Spinal cord (tissue), 10 donors: ENCODE measurements at places on chromosomes 3 and 15. TPM values are rescaled to one million over a fixed set of nuclear protein-coding genes. Genes with fewer than 3 reads are reported as not detected.

GRCh38 chr15:33894193-33894592, 74.1 kb upstream of the CHRM5 start:
- H3K4me1 ChIP-seq, result peaks cover 4% of the 10 kb centered on the region
- no peaks in the 10 kb centered on the region for H3K36me3 ChIP-seq
- no peak overlapping the region for H3K27ac ChIP-seq
- H3K27me3 ChIP-seq, result no peaks in the 10 kb centered on the region

DNA sequence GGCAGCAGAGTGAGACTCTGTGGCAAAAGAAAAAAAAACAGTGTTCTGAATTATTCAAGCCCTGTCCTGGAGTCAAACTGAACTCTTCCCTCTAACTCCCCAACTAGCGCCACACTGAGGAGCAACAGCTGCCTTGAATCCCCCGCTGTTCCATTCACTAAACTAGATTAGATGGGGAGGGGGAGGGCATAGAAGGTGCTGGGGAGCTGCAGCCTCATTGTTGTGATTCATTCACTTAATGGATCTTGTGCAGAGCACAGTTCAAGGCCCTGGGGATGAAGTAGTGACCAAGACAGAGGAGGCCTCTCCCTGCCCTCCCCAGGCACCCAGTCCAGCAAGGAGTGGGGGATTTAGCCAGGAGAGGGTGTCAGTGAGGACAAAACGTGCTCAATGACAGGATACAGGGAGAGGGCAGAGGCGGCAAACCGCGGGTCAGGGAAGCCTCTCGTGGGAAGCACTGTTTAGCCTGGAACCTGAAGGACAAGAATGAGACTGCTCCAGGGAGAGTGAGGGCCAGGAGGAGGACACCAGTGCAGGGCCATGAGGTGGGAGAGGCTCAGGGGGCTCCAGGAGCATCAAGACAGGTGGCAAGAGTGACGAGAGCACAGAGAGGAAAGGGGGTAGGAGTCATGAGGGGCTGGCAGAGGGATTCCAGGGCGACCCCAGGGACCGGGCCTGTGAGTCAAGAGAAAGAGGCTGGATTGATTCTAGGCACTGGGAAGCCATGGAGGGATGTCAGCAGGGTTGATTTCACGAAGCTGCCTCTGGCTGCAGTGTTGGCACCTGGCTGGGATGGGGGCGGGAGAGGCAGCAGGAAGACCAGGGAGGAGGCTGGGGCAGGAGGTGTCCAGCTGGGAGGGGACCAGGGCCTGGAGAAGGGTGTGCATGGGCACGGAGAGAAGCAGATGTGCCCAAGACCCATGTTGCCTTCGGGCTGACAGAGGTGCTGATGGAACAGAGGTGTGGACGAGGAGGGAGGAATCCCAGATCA, 31.4 kb downstream of the ALS2CL start:
- H3K4me1 ChIP-seq, result peaks cover 58% of the 10 kb centered on the region
- no peak overlapping the region for H3K27ac ChIP-seq
- no peak for DNase-seq
- no peak overlapping the region for H3K4me3 ChIP-seq
- no peaks in the 10 kb centered on the region for H3K36me3 ChIP-seq
- H3K27me3 ChIP-seq, result no peaks in the 10 kb centered on the region

DNA sequence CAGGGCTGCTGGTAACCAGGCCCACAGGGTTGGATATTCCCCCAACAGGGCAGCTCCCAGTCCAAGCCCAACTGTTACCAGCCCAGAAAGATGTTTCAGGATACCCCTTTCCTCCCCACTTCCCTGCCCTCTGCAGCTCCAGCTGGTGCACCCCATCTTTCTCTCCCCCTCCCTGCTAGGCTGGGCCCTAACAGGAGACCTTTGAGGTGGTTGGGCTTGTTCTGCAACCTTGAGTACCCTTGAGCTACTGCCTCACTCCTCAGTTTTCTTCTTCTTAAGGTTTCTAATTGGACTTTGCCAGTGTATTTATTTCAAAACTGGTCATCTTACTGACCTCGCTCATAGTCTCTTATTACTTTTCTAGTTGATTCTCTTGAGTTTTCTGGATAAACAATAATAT, 16.9 kb upstream of the INSYN1 start:
- DNase-seq, result no peak
- no peak overlapping the region for H3K4me3 ChIP-seq
- no peaks in the 10 kb centered on the region for H3K36me3 ChIP-seq
- H3K27me3 ChIP-seq, result no peaks in the 10 kb centered on the region
- H3K27ac ChIP-seq, result no peak overlapping the region
- H3K4me1 ChIP-seq, result peaks cover 28% of the 10 kb centered on the region

DNA sequence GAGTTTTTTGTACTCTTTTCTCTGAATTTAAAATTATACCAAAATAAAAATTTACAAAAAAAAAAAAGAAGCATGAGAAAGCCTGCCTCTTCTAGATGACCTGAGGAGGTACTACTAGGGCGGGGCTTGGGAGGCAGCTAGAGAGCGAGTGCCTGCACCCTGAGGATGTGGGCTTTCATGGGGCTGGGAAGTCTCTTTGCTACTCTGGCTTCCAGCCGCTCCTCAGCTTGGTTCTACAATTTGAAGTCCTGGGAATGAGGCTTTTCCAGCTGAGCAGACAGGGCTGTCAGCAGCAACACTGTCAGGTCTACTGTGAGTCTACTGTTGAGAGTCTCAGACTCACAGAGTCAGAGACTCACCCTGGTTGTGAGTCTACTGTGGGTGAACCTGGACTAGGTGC, 8.2 kb upstream of the PSTPIP1 start:
- DNase-seq, result no peak
- H3K4me1 ChIP-seq, result peaks cover 18% of the 10 kb centered on the region
- no peak overlapping the region for H3K27ac ChIP-seq
- no peaks in the 10 kb centered on the region for H3K36me3 ChIP-seq
- H3K4me3 ChIP-seq, result no peak overlapping the region

- no peaks in the 10 kb centered on the region for H3K27me3 ChIP-seq
- H3K36me3 ChIP-seq, result no peaks in the 10 kb centered on the region
- no peak overlapping the region for H3K27ac ChIP-seq
- H3K4me1 ChIP-seq, result no peaks in the 10 kb centered on the region
- no peak for DNase-seq
- no peak overlapping the region for H3K4me3 ChIP-seq
These were observed 127.9 kb downstream of the SQOR start for GRCh38 chr15:45762726-45763125.

DNA sequence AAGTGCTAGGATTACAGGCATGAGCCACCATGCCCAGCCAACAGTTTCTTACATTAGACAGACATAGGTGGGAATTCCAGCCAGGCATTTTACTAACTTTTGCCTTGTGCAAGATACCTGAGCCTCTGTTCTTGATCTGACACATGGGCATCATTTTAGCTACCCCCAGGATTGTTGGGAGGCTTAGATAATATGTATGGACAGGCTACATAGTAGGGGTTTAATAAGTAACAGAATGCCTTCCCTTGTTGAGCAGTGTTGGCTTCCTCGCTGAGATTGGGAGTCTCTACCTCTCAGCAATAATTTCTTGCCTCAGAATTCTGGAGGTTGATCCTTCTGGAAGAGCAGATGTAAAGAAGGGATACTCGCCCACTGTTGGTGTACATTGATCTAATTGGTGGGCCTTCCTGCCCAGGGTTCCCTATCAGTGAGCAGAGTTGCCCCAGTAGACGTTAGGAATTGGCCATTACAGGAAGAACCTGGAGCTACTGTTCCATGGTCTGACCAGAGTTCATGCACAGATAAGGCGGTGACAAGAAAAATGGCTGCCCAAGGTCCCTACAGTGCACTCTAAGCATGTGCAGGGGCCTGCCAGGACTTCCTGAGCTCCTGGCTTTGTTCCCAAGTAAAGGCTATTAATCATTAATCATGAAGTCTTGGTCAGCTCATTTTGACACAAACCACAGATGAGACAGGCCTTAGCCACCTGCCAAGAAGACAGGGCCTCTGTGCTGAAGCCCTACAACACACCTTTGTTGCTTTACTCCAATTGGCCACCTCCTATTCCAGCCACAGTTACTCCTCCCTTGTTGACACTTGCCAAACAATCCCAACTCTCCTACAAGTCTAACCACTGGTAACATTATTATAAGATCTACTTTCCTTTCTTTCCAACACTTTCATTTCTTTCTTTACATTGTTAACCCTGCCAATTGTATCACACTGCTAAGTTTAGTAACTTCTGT, 5.0 kb upstream of the IL17RE start:
- H3K4me1 ChIP-seq, result peaks cover 3% of the 10 kb centered on the region
- peaks cover 6% of the 10 kb centered on the region for H3K36me3 ChIP-seq
- no peak for DNase-seq

GRCh38 chr3:184816614-184817013, 4.6 kb downstream of the VPS8 start:
- no peak overlapping the region for H3K27ac ChIP-seq
- H3K4me3 ChIP-seq, result no peak overlapping the region
- peaks cover 8% of the 10 kb centered on the region for H3K4me1 ChIP-seq
- H3K36me3 ChIP-seq, result no peaks in the 10 kb centered on the region
- H3K27me3 ChIP-seq, result no peaks in the 10 kb centered on the region
- DNase-seq, result no peak

DNA sequence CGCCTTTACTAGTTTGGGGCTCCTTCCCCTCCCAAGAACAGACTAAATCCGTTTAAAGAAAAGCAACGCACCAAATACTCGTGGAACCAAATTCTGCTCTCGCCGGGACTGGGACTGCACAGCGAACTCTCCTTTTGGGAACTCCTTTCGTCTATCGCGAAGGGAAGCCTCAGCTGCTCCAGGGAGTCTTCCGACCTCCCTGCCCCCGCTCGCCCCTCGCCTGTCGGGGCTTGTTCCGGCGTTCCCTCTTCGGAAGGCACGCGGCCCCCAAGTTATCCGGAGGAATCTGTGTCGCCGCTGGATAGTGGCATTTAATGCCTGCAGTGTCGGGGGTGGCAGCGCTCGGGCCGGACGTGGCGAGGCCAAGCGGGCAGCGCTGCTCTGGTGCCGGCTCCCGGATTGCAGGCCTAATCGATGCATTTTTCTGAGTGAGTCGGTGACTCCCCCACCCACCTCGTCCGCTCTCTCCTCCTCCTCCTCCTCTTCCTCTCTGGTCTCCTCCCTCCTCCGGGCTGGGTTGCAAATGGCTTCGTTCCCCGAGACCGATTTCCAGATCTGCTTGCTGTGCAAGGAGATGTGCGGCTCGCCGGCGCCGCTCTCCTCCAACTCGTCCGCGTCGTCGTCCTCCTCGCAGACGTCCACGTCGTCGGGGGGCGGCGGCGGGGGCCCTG, at the start of gene TRIM71:
Gene TRIM71 (plus strand): TSS at position 440 of the 671 bp plus-strand sequence. CDS start 84 bp downstream, at position 524.
- no peak for DNase-seq
- no peak within 1 kb of the TSS for H3K27ac ChIP-seq
- peaks cover 37% of the 10 kb centered on the region for H3K4me1 ChIP-seq
- H3K4me3 ChIP-seq, result peak within 1 kb of the TSS; percentile 50

DNA sequence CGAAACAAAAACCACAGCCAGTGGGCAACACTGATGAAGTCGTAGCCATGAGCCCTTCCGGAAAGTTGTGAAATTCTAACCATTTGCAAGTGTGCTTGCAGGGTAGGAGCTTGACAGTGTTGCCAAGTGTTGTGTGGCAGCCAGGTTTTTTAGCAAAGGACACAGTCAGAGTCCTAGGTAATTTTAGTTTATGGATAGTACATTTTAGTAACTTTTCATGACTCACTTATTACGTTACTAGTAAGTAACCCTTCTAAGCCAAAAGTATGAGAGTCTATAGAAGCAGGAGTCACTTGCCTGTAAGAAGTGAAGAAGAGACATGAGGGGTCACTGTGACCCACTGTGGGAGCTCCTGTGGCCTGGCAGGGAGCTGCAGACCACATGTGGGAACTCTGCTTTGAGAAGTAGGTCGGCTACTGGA, 54.8 kb upstream of the ADPGK start:
- no peaks in the 10 kb centered on the region for H3K36me3 ChIP-seq
- no peaks in the 10 kb centered on the region for H3K4me1 ChIP-seq
- no peak overlapping the region for H3K27ac ChIP-seq

Gene TJP1
- polyA plus RNA-seq, result 110 TPM

Gene PLA1A
- polyA plus RNA-seq, result 0.41 TPM

Gene KCNAB1
- 20.3 TPM for polyA plus RNA-seq

Gene ECE2
- polyA plus RNA-seq, result 18.6 TPM

Gene OCA2
- polyA plus RNA-seq, result 2.6 TPM

Gene ZCWPW2
- polyA plus RNA-seq, result 2.0 TPM

Gene XIRP1
- 1.3 TPM for polyA plus RNA-seq
